ENCODE measurements at places on chromosomes 3 and 15.

- DNase-seq = no peak
Observed at GRCh38 chr3:152019508-152019907, 146.1 kb downstream of the SUCNR1 start.

DNA sequence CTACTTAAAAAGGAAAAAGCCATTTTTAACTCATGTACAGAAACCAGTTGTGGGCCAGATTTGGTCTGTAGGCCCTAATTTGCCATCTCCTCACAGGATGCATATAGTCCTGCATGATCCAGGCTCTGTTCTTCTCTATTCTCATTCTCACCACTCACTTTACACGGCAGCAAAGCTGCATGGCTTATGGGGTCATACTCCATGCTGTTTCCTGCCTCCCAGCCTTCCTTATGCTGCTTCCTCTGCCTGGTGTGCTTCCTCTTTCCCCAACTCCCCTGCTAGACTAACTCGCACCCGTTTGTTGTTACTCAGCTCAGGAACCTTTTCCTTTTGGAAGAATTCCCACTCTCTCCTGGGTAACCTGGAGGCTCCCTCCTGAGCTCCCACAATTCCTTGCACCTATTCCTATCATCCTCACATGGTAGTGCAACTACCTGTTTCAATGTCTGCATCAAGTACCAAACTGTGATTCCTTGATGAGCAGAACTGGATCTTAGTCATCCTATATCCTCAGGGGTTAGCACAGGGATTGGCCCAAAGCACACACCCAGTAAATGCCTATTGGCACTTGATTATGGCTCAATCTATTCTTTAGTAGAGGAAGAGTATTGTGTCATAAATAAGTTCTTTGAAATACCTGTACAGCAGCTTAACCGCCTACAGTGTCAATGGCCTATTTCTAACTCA, 172.1 kb upstream of the MITF start:
- no peak for DNase-seq

GRCh38 chr3:178485756-178486155, 50.5 kb upstream of the KCNMB2 start:
- DNase-seq = no peak

GRCh38 chr3:171066206-171066605, 39.7 kb upstream of the SLC2A2 start:
- DNase-seq = no peak

- no peak for DNase-seq
Observed at GRCh38 chr3:65500398-65501306, 538.1 kb downstream of the MAGI1 start.

DNA sequence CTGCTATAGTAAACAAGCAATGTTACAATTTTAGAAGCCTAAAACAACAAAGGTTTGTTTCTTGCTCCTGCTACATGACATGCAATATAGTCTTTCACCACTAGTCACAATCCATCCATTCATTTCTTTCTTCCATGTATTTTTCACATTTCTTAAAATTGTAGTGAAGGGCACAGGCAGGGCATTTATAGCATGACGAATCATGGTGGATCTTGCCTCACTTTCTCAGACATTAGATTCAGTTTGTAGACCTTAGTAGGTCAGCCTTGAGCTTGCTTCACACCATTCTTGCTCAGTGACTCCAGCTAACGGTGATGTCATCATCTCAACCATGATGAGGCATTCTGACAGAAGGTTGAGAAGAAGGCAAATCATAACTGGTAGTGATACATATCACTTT, 546.8 kb downstream of the TBL1XR1 start:
- no peak for DNase-seq

GRCh38 chr15:82810890-82811426, 1.5 kb downstream of the WHAMM start:
- DNase-seq = peak; percentile 47

- no peak for DNase-seq
Observed at GRCh38 chr3:98885851-98886250, 15.6 kb downstream of the DCBLD2 start.

DNA sequence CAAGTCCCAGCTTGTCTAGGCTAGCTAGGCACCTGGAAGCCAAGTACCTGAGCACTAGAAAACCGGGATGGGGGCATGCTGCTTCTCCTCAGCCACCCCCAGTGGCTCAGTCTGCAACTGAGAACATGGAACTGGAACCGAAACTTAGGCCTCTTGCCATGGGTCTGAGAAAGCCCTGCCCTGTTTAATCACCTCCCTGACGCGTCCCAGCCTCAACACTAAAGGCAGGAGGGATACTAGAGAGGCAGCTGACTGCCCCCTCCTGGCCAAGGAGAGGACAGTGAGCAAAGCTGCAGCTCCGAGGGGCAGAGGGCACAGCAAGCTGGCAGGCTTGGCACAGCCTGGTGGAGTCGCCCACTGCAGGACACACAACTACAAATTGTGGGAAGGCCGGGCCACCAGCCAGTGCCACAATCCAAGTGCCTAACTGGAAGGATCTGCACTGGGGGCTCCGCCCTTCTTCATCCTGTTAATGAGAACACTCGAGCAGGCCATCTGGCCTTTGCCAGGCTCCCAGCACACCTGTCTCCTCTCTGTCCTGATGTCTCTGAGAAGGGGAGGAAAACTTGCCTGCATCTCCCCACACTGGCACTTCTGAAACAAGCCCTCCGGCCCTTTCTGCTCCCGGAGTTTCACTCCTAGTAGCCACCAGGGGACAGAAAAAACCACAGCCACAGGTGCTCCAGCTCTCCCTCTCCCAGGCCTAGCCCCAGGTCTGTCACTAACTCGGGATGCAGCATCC, 53.7 kb downstream of the BDH1 start:
- peak; percentile 29 for DNase-seq

GRCh38 chr3:46087871-46088270, 60.6 kb upstream of the XCR1 start:
- no peak for DNase-seq

DNA sequence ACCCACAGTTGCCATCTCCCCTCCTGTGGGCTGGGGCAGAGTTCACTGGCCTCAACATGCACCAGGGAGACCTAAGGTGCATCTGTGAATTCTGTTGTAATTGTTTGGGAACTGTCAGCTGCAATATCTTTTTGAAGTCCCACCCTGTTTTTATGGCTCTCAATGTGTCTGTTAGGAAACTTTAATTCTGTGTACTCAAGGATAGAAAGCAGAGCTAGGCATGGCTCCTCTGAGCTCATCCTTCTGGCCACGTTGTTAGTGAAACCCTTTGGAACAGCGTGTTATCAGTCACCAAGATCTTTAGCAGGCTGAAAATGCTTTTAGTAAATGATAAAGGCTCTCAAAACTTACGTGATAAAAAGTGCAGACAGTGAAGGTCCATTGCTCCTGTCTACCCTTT, 33.6 kb upstream of the MTMR10 start:
- no peak for DNase-seq

DNA sequence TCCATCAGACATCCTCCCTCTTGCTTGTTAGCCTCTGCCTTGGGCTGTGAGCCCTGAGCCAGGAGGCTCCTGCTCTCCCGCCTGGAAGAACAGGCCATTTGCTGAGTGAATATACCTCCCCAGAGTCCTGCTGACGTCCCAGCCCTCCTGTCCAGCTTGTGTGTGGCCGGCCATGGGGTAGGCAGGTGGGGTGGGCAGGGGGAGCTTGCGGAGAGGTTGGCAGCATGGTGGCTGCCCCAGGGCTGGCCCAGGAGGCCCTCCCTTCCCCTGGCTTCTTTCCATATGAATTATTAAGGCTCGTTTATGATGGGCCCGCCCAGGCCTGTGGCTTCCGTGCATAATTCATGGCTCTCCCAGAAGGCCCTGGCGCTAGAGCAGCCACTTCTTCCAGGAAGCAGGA, 18.7 kb downstream of the CACNA2D2 start:
- DNase-seq = no peak

- no peak for DNase-seq
Observed at GRCh38 chr15:63998489-63998888, 47.8 kb downstream of the DAPK2 start.

- no peak for DNase-seq
Observed at GRCh38 chr15:99326235-99326634, 75.0 kb downstream of the LRRC28 start.

GRCh38 chr3:179590669-179591068, 13.8 kb downstream of the MRPL47 start:
- DNase-seq = no peak

DNA sequence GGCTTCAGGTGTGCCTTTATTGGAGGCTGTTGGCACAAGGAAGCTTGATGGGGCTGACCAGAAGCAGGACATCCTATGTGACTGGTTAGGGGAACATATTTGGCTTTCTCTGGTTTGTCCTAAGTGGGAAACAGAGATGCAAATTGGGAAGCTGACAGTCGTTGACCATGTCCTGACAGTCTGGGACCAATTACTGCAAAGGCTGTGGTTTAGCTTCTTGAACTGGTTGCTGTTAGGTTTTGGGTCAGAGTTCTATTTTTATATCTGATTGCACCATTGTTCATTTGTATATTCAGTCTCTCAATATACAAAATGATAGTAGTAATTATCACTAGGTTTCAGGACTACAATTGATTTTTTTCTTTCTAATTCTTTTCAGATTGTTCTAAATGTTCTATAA, 36.8 kb downstream of the SNTN start:
- no peak for DNase-seq

GRCh38 chr3:172135185-172135584, 95.8 kb downstream of the FNDC3B start:
- DNase-seq = no peak

- DNase-seq = no peak
Observed at GRCh38 chr3:108189440-108189839, 32.8 kb downstream of the IFT57 start.

DNA sequence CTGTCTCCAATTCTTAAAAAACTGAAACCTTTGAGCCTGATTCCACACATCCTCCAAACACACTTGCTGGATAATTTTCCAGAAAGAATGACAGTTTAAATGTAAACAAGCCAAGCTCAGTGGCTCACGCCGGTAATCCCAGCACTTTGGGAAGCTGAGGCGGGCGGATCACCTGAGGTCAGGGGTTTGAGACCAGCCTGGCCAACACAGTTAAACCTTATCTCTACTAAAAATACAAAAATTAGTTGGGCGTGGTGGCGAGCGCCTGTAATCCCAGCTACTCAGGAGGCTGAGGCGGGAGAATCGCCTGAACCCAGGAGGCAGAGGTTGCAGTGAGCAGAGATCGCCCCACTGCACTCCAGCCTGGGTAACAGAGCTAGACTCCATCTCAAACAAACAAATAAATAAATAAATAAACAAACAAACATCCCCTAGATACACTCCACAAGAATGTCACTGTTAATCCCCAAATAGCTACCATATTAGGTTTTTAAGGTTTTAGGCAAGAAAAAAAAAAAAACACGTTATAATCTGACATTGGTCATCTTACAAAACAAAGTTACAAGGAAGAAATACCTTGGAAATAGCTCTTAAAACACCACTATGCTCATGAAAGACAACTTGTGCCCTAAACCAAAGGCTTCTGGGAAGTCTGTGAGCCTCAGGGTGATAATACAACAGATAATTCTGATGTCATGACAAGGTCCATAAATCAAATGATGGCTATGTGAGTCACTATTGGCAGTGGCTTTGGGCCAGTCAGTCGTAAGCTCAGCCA, 13.2 kb downstream of the TNIK start:
- no peak for DNase-seq

GRCh38 chr15:41010345-41010744, 57.1 kb downstream of the CHAC1 start:
- no peak for DNase-seq

- no peak for DNase-seq
Observed at GRCh38 chr15:58241872-58242271, 103.7 kb downstream of the AQP9 start.

DNA sequence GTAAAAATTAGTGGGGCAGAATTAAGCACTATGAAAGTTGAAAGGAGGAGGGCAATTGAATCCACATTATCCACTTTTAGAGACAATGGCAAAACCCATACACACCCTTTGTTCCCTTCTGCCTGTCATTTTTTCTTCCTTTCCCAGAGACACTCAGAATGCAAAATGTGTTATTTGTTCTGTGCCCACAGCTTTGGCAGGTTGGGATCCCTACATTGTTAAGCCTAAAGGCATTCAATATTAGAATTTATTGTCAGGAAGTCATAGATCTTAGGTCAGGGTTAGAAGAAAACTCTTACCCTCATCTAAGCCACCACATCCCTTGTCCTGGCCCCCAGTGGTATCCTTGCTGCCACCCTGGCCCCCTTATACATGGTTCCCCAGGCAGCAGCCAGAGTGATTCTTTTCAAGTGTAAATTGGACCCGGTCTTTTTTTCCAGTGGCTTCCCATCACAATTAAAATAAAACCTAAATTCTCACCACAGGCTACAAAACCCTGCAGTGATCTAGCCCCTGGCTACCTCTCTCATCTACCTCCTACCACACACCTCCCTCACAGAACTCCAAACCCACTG, 470.1 kb upstream of the ATP11B start:
- DNase-seq = no peak

DNA sequence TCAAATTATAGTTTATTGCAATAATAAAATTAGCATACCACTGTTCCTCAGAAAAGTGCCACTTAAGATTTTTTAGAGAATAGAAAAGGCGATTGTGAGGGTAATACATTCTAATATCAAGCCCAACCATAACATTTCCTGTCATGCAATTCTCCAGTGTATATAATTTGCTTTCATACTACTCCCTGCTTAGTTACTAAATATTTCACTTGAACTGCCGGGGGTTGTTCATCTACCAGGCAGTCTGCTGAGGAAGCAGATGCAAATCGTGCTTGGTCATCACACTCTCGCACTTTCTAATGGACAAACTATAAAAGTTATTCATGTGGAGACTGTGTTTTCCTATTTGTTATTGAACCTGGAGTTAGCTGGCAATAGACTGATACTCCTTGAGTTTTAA, 645.6 kb upstream of the CBLB start:
- no peak for DNase-seq

GRCh38 chr3:143352850-143353550, 233.4 kb downstream of the CHST2 start:
- no peak for DNase-seq

DNA sequence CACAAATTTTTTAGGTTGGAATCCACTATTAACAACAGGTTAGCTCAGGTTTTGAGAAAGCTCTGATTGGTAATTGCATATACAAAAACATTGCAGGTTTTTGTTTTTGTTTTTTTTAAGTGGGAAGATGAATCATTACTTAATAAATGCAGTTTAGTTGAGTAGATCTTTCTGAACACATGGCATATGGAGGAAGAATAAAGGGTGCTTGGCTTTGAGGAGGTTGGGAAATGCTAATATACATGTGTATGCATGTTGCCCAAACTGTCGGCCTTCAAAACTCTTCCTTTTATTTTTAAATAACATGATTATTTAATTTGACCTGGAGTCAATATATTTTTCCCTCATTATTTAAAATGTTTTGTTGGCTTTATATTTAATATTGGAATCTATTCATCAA, 32.8 kb downstream of the ZBTB38 start:
- no peak for DNase-seq

DNA sequence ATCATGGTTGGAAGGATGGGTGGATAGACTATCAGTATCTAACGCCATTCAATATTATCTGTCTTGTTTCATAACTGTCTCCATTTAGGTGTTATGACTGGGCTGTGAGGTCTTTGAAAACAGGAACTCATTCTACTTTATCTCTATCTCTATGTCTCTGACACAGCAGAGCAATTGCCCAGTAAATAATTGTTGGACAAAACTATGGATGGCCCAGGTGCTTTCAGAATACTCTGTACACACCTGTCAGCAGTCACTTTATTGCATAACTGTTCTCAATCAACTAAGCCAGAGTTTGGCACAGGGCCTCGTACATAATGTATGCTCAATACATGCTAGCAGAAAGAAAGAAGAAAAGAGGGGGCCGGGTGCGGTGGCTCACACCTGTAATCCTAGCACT, 210.3 kb downstream of the OPA1 start:
- DNase-seq = no peak

GRCh38 chr15:100115711-100116090, 226.1 kb downstream of the ADAMTS17 start:
- no peak for DNase-seq

All from hematopoietic multipotent progenitor cell treated with erythropoietin and hydrocortisone succinate and interleukin-3 and kit ligand, for 15 days (in vitro differentiated cells).